ENCODE measurements at places on chromosomes 7 and 10.
A peak's percentile ranks its signal among the peaks of the same experiment; 100 is the strongest.

DNA sequence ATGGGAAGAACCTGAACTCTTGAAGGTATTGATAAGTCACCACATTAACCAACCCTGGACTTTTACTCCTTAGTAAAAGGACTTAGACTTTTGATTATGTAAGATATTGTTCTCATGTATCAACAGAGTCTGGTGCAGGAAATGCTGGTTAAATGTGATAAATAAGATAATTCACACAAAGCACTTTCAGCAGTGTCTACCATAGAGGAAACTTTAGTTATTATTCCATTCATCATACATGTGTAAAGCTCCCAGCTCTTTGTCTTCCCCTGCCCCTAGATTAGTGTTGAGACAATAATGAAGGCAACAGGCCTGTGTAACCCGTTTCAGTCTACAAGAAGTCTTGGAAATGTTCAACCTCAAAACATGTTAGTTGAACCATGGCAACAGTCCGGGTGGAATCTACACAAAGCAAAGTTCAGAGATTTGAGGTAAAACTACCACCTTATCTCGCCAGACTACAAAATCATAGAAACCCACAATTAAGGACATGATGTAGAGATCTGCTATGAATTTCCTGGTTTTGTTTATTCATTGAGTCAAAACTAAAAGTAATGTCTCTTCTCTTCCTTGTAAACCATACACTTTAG, 109.9 kb upstream of the ADO start:
- DNase-seq, result no peak

DNA sequence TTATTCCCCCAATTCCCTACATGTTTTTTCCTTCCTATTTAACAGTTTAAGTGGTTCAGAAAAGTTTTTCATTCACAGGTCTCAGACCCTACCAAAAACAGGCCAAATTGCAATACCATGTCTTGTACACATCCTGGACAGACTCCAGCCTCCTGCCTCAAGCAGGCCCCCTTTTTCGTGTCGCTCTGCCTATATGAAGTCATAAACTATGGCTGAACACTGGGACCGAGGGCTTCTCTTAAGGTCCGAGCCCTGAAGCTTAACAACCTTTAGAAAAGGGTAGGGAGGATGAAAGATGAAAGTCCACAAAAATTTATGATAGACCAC, 1.4 kb downstream of the FBXW4 start:
- no peak for DNase-seq

- peak; percentile 6 for DNase-seq
These were observed 1.1 kb downstream of the SNX13 start for GRCh38 chr7:17939211-17939605.

GRCh38 chr7:116573541-116573940, 48.7 kb downstream of the CAV1 start:
- no peak for DNase-seq

- no peak for DNase-seq
These were observed 381.7 kb downstream of the DNAJB6 start for GRCh38 chr7:157718303-157719007.

Measured in neuronal stem cell (in vitro differentiated cells).